ENCODE measurements at places on chromosomes 7 and 10.

- no peak for DNase-seq
These were observed 275.7 kb upstream of the LRGUK start for GRCh38 chr7:133851411-133851810.

- no peak for DNase-seq
These were observed 532.6 kb downstream of the TNS3 start for GRCh38 chr7:47049234-47049774.

DNA sequence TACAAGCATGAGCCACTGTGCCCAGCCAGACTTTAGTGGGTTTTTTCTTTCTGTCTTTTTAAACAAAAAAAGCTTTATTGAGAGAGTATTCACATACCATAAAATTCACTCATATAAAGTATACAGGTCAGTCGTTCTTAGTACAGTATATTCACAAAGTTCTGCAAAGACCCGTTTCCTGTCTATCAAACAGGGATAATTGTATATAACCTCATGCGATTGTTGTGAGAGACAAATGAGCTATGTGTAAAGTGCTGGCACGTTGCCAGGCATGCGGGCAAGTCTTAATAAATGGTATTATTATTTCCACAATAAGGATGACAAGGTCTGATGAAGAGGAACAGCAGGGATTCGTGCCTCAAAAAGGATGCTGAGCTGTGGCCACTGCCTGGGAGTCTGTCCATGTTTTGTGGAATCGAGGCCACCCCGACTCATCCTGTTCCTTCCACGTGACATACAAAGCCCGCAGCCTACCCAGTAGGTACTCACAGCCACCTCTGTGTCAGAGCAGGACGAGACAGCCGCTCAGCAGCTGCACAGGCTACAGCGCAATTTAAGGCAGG lies 51.6 kb downstream of the SMKR1 start:
- peak; percentile 57 for DNase-seq

GRCh38 chr7:36283711-36284130 lies 105.9 kb upstream of the ANLN start:
- DNase-seq: no peak

DNA sequence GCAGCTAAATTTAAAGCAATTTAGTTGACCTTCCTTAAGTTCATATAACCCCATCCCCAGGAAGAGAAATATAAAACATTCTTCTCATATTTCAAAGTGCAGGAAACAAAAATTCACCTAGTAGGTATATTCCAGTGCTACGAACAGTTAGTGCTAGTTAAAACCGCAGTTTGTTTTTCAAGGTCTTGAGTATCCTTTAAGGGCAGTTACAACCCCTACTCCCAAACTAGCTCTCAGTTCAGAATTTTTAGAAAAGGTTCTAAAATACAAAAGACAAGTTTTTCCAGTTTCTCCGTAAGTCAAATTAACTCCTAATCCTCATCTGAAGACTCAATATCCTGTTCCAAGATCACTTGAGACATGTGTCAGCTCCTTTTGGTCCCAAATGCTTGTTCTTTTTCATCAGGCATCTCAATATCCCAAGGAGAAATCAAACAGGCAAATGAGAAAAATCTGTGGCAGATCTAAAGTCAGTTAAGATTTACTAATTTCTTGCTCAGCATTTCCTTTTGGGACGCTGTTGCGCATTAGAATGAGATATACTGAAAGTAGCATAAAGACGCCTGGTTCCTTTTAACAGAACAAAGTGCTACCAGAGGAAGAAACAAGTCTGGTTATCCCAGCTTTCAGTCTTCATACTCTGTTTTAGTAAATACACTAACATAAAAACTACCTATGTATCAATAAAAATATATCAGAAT lies 51.8 kb downstream of the ARHGAP12 start:
- no peak for DNase-seq

GRCh38 chr10:129462257-129462795 lies 4.7 kb upstream of the MGMT start:
- DNase-seq: no peak

DNA sequence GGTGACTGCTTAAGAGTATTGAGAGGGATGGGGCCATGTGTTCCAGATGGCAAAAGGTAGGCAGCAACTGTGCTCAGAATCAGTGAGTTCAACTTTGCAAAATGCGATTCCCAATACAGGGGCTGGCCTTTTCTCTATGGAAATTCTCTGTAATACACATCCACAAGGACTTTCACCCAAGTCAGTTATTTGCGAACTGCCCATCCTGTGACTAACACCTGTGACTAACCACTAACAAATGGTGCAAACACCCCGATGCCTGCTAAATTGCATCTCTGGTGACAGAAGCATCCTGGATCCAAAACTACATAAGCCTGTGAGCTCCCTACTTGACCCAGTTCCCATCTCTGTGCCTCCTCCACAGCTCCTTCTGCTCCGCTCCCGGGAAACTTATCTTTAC lies 9.0 kb upstream of the CUZD1 start:
- DNase-seq: no peak

GRCh38 chr7:87876869-87877234 lies 559 bp downstream of the DBF4 start:
- DNase-seq: peak; percentile 61

DNA sequence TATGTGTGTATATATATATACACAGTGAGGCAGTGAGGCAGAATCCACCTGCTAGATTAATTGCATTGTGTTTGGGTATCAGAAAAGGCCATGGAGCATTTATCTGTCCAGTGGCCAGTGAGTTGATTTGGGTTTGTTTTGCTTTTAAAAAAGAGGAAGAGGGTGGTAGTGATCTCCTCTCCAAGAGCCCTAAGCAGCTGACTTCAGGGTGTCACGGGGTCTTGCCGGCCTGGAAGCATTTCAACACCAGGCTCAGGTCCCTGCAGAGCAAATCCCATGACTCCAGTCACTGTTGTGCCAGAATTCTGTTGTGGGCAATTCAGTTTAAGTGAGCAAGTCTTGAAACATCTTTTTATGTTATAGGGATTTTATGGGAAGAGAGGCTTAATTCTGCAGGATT lies 30.6 kb upstream of the GPNMB start:
- no peak for DNase-seq

DNA sequence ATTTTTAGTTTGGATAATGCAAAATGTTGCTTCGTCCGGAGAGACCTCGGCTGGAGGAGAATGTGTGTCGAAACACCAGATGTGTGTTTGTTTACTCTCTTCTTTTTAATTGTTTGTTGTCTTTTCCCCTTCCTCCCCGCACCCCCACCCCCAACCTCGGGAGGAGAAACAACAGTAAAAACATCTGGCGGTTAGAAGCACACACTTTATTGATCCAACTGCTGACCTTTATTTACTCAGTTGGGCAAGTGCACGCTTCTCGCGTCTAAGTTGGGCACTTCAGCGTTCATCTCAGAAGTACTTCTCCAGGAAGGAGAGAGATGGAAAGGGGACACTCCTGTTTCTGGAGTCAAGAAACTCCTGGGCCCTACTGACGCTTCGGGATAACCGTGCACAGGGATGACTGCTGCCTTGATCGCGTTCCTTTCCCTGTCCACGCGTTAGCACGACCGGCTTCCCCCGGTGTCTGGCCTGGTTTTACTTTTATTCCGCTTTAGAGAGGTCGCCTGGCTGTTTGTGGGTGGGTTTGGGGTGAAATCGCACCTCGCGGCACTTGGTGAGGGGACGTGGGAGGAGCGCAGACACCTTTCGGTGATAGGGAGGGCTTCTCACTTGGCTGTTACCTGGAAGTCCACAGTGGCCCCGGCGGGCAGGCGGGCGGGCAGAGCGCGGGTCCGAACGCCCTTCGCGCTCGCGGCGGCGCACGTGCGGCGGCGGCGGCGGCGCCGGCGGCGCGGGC lies 168.3 kb upstream of the PPP1R3A start:
- DNase-seq: no peak

- DNase-seq: no peak
These were observed 19.6 kb upstream of the TLX1 start for GRCh38 chr10:101111547-101111946.

- DNase-seq: no peak
These were observed 195.5 kb downstream of the PRKG1 start for GRCh38 chr10:51269821-51270220.

GRCh38 chr7:82430500-82431465 lies 12.8 kb downstream of the CACNA2D1 start:
- no peak for DNase-seq

DNA sequence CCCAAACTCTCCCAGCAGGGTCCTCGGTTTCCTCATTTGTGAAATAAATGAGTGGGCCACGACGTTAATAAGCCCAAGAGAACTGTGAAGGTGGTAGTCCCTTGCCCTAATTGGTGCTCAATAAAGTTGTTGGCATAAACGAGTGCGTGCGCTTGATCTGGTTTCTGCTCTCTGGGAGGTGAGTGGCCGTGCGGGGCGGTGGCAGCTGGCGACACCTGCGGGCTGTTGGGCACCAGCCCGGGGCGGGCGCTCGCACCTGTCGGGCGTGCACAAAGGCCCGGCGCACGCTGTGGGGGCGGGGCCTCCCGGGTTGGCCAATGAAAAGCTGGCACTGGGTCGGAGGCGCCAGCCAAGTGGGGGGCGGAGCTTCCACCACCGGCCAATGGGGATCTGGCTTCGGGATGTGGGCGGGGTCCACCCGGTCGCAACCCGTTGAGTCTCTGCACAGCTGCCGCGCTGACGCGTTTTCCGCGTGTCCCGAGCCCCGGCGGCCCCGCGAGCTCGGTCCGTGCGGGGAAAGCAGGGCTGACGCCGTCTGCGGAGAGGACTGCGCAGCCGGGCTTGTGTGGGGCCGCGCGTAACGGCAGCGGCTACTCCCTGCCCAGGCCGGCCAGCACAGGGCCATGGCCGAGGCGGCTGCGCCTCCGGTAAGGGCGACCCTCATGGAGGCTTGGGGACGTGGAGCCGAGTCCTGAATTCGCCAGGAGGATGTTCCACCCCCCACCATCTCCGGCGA lies 23.0 kb downstream of the ZNF783 start:
- DNase-seq: peak; percentile 99

DNA sequence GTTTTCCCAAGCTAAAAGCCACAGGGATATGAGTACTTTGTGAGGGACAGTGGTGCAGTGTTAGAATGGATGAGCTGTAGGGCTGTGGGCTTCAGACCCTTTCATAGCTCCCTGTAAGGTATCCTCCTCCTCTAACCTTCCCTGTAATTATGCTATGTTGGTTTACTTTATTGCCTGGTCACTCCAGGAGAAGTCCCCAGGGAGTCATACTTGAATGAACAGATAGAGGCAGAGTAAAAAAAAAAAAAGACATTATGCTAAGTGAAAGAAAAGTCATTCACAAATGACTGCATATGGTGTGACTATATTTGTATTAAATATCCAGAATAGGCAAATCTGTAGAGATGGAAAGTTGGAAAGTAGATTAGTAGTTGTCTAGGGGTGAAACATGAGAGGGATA lies 434.4 kb downstream of the AUTS2 start:
- no peak for DNase-seq

- no peak for DNase-seq
These were observed 187.0 kb upstream of the C7orf33 start for GRCh38 chr7:148403466-148403993.

- DNase-seq: no peak
These were observed 87.8 kb downstream of the GLCCI1 start for GRCh38 chr7:8056439-8056838.

DNA sequence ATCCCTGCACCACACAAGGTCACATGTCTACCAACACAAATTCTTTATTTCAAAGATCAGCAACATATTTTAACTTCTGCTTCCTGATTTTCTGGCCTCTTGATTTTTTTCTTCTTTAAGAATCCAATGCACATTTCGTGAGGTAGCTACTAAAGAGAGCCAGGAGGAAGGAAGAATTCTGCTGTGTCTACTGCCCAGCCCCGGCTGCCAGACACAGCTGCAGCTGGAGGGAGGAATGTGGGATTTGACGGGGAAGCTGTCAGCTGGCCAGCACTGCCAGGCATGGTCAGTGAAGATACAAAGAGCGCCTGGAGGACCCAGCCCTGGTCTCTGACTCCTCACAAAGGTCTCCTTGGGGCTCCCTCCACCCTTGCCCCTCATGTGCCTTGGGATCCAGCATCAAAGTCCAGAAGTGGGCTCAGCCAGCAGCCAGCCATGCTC lies 6.9 kb upstream of the AOC1 start:
- DNase-seq: no peak

- peak; percentile 60 for DNase-seq
These were observed 26.0 kb upstream of the ZNF273 start for GRCh38 chr7:64876792-64877713.

- no peak for DNase-seq
These were observed 16.3 kb downstream of the VSTM4 start for GRCh38 chr10:49099046-49099445.

DNA sequence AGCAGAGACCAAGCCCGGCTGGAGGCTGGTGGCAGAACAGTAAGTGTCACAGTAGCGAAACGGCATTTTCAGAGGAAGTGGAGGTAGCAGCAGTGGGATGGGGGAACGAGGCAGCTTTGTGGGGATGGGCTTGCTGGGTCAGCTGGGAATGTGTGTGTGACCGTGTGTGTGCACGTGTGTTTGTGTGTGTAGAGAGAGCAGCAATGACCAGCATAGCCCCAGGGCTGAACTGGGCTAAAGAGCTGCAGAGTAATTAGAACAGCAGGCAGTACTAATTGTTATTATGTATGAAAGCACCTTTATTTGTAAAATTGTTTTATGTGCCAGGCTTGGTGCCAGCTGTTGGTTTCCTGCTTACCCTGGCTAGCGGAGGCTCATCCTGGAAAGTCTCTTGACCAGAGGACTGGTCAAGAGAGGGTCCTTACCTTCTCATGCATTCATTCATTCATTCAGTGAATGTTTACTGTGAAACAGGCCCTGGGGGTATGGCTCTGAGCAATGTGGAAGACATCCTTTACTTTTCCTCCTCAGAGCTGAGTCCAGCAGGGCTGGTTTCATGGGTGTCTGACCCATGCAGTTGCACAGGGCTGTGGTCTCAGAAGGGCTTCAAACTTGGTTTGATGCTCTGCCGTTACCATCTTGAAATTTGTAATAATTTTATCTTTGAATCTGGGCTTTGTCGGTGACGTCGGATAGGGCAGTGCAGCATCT lies 184.6 kb downstream of the SEC23IP start:
- DNase-seq: no peak

- DNase-seq: peak; percentile 90
These were observed 3.9 kb downstream of the NFKB2 start for GRCh38 chr10:102399217-102400021.

- no peak for DNase-seq
These were observed 63.2 kb downstream of the EBF3 start for GRCh38 chr10:129900825-129901224.

- DNase-seq: no peak
These were observed 8.9 kb downstream of the DLX6 start for GRCh38 chr7:97014145-97014750.

DNA sequence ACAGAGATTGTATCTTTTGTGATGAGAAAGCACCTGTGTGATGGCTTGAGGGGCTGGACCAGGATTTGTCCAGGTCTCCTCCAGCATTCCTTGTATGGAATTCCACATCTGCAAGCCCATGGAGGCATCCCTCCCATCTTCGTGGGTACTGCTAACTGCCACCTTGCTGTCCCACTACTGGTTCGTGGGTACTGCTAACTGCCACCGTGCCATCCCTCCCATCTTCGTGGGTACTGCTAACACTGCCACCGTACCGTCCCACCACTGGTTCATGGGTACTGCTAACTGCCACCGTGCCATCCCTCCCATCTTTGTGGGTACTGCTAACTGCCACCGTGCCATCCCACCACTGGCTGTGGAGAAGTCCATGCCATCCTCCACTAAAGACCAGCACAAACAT lies 111.7 kb downstream of the LARP4B start:
- no peak for DNase-seq

All from activated naive CD4-positive, alpha-beta T cell treated with anti-CD3 and anti-CD28 coated beads, Interleukin-2, amount 10 ng/mL, durations not matched to agents 7 days and 5 days (primary cell).